ENCODE measurements at places on chromosomes 7 and 10.

GRCh38 chr10:47009215-47009838 lies 98.1 kb downstream of the PTPN20 start:
- DNase-seq = no peak

DNA sequence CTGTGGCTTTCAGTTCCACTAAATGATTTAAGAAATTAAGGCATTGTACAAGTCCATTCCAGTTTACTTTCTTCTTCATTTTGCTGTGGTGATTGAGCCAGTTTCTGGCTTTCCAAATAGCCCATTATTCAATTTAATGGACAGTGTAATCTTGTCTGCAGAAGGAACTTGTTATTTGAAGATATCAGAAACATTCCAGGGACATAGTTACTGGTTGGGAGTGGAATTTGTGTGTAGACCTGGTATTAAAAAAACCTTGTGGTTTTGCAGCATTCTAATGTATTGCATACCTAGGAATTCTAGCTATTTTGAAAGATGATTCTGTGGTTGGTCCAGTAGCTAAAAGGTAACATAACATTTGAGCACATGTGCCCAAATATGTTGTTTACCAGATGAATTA lies 72.2 kb downstream of the MCU start:
- no peak for DNase-seq

- DNase-seq = no peak
Observed at GRCh38 chr7:142436601-142437000, 178.7 kb upstream of the PRSS58 start.

- DNase-seq = no peak
Observed at GRCh38 chr7:140451716-140452115, 27.6 kb downstream of the MKRN1 start.

GRCh38 chr7:37234334-37234733 lies 214.3 kb downstream of the ELMO1 start:
- no peak for DNase-seq

GRCh38 chr7:106563466-106564150 lies 97.3 kb downstream of the CCDC71L start:
- DNase-seq = no peak

DNA sequence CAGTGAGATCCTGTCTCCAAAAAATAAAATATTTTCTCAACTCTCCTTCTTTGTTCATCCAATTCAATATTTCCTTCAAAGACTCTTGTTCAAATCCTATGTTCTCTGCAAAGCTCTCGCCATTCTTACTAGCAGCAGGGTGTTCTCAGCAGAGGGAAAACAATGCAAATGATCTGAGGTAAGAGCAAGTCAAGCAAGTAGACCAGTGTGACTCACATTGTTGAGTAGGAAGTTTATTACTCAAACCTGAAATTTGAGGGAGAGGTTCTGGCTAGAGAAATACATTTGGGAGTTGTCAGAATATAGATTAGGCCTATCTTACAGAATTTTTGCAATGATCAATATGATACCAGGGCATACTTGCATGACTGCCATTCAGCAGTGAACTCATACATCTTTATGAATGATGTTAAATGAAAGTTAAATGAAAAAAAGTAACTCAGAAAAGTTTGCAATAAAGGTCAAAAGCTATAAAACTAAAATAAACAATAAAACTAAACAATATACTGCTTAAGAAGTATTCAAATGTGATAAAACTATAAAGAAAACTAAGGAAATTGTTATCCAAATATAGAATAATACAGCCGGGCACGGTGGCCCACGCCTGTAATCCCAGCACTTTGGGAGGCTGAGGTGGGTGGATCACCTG lies 5.8 kb downstream of the IDE start:
- DNase-seq = no peak

DNA sequence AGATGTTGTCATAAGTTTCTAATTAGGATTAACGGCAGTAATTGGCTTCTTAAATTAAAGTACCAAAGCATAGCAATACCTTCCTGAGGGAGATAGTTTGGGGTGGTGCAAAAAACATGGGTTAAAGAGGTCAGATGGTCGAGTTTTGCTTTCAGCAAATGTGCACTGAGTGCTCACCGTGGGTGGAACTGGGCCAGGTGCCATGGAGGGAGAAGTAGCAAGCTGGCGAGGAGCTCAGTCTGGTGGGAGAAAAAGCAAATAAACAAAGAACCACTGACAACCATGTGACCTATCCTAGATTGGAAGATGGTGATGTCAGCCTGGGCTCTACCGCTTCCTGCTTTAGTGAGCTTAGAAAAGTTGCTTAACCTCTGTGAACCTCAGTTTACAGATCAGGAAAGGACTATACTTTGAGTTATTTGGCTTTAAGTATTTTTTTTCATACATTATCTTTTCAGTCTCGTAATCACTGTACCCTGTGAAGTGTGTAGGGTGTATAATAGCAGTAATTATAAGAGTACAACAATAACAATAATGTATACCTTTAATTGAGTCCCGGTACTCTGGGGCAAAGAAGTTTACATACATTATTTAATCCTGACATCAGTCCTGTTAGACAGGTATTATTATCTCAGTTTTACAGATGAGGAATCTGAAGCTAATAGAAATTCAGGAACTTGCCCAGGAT lies 69.0 kb upstream of the PDCD4 start:
- DNase-seq = peak; percentile 2

- DNase-seq = no peak
Observed at GRCh38 chr10:128151031-128151430, 24.8 kb upstream of the MKI67 start.

- no peak for DNase-seq
Observed at GRCh38 chr10:28711776-28712175, 34.5 kb downstream of the BAMBI start.

DNA sequence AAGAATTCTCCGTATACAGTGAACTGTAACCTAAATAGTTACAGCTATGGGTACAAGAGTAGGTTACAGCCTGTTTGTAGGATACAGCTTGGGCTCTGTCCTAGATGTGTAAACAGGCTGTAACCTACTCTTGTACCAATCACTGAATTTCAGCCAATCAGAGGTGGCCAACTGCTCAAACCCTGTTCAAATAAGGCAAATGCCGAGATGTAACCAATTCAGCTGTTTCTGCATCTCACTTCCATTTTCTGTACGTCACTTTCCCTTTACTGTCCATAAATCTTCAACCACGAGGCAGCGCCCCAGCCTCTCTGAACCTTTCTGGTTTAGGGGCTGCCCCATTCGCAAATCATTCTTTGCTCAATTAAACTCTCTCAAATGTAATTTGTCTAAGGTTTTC lies 8.3 kb upstream of the MMP21 start:
- DNase-seq = no peak

DNA sequence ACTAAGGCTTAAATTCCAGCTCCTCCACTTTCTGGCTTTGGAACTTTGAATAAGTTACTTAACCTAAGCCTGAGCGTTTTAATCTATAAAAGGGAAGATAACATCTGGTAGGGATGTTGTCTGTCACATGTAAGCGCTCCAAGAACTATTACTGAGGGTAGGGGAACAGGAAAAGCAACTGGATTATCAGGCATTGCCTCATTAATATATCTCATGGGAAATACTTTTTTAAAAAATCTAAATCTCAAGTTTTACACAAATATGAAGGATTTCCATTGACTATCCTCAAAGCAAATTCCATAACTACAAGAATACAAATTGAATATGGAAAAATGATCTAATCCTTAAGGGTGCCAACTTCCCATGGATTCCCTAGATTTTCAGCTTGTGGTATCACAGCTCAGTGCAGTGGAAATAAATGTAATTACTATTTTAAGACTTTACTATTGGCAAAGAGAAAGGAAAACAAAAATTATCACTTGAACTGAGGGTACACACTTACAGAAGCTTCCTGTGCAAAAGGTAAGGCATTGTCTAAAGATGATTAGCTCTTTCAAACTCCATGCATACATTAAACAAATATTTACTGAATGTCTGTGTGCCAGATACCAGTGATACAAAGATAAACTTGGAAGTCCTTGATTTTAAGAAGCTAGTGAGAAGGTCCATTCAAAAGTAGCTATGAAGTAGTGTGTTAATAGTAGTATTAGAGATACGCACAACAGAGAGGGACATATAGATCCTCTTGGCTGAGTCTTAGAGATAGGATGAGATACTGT lies 38.4 kb downstream of the NT5C2 start:
- DNase-seq = no peak

DNA sequence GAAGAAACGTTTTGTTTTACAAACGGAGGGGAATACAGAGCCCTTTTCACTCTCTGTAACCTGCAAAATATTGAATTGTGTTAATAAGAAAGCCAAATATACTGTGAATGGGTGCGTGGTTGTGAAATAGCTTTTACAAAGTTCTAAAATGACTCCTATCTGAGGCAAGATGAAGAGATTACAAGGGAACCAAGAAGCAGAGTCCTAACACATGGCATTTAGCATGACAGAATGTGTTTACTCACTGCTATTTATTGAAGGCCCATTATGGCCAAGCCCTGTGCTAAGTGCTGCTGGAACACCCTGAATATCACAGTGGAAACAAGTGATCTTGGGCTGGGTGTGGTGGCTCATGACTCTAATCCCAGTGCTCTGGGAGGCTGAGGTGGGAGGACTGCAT lies 12.9 kb downstream of the JCAD start:
- DNase-seq = no peak

GRCh38 chr7:41162612-41163011 lies 540.3 kb downstream of the INHBA start:
- no peak for DNase-seq
